Cerebellum (tissue), 4 donors: ENCODE measurements at places on chromosomes 4 and X. TPM values are rescaled to one million over a fixed set of nuclear protein-coding genes. Genes with fewer than 3 reads are reported as not detected.

Gene FMR1NB
- total RNA-seq, result not detected

Gene CENPVL1
- total RNA-seq, result 2.4 TPM

Gene USP9X
- 194 TPM for total RNA-seq

Gene ADRA2C
- 5.3 TPM for total RNA-seq

Gene CLDN22
- total RNA-seq, result not detected

Gene TMSB15A
- 96.7 TPM for total RNA-seq

Gene GPC4
- 4.2 TPM for total RNA-seq

Gene TMSB15B
- total RNA-seq, result 33.6 TPM

Gene NUDT11
- 41.6 TPM for total RNA-seq

Gene MAGEA1
- total RNA-seq, result not detected

Gene PLAC1
- total RNA-seq, result not detected

Gene GPR82
- total RNA-seq, result not detected
